ENCODE measurements at places on chromosomes 12 and 14. TPM values are rescaled to one million over a fixed set of nuclear protein-coding genes. Genes with fewer than 3 reads are reported as not detected.

Gene ETFBKMT
- 4.8 TPM for total RNA-seq

Gene TMEM263
- total RNA-seq, result 139 TPM

Gene RDH16
- total RNA-seq, result 0.10 TPM

Gene SMCO3
- total RNA-seq, result 0.15 TPM

Gene R3HDM2
- 43.4 TPM for total RNA-seq
